Astrocyte of the spinal cord (primary cell): ENCODE measurements at places on chromosomes 7 and 10.

DNA sequence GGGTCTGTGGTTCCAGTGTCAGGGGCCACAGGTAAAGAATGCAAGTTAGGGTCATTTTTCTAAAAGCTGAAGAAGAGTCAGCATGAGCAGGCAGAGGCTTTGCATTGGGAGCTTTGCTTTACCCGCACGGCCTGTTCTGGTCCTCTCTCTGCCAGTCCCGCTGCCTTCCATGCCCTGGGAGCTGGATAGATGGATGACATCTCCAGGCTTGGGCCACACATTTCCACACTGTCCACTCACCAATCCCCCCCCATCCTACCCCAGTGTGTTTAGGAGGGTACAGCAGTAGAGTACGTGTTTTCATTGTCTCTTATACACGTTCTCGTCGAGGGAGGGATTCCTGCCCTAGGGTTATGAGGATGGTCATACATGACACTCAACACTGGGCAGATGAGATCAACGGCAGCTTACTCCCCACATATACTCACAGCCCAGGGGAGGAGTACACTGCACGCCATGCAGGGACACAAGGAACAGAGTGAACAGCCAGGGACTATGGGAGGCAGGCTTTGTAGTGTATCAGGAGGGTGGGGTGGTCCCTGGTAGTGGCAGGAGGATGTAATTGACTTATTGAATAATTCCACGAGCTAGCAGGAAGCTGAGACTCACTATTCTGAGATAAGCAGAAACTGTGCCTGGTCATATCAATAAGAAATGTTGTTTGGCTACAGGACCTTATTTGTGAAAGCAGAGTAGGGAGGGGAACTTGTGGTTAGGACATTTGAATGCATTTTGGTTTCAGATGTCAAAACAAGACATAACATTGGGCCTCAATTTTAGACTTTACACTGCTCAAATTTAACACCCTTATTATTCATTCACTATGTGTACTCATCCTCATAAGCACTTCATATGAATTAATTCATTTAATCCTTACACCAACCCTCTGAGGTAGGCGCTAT lies 36.6 kb downstream of the PLPP4 start:
- DNase-seq = no peak

DNA sequence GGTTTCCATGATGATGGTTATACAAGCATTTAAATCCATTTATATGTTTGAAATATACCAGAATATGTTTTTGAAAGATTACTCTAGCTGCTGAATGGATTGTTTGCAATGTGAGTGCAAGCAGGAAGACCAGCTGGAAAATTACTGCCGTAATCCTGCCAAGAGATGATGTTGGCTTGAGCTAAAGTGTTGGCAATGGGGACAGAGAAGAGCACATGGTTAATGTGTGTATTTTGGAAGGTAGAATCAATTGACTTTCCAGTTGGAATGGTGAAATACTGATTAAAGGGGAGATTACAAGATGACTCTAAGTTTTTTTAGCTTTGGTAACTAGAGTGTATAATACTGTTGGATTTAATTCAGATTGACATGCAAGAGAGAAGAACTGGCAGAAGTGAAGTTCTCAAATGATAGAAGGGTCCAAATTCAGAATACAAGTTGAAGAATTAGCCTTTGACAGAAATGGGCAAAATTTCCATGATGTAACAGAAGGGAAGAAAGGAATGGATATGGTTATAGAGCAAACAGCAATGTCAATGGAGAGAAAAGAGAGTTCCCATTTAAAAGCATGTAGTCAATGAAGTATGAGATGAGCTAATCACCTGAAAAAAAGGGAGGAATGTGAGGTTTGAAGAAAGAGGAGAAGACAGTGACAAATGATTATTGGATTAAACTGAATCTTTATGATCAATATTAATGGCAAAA lies 422.0 kb downstream of the CDC14C start:
- DNase-seq = no peak

DNA sequence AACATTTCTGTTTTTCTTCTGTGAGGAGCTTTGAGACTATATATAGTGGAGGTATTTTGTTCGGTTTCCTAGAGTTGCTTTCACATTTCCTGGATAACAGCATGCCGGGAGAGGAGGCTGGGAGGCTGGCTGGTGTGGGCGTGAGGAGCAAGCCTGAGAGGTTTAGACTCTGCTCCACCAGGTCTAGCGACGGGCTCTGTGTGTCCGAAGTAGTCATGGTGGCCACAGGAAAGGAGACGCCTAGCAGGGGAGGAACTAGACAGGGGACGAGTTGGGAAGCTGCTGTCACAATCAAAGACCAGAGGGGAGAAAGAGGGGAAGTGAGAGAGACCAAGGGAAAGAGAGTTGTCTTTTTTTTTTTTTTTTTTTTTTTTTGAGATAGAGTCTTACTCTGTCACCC lies 19.6 kb downstream of the PTPRE start:
- no peak for DNase-seq

DNA sequence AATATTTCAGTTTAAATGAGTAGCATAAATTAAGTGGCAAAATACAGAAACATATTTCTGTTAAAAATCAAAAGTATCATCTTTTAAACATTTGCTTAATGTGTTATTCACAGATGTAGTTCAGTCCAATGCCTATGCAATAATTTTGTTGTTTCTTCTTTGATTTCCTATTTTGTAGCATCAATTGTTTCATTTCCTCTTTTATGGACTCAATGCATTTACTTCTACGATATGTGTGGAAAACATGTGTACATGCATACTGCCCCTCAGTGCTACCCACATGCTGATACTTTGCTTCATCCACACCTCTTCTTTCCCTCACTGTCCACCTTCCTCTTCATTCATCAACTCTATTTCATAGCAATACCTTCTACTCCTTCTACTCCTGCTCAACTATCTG lies 108.1 kb downstream of the PTN start:
- no peak for DNase-seq

DNA sequence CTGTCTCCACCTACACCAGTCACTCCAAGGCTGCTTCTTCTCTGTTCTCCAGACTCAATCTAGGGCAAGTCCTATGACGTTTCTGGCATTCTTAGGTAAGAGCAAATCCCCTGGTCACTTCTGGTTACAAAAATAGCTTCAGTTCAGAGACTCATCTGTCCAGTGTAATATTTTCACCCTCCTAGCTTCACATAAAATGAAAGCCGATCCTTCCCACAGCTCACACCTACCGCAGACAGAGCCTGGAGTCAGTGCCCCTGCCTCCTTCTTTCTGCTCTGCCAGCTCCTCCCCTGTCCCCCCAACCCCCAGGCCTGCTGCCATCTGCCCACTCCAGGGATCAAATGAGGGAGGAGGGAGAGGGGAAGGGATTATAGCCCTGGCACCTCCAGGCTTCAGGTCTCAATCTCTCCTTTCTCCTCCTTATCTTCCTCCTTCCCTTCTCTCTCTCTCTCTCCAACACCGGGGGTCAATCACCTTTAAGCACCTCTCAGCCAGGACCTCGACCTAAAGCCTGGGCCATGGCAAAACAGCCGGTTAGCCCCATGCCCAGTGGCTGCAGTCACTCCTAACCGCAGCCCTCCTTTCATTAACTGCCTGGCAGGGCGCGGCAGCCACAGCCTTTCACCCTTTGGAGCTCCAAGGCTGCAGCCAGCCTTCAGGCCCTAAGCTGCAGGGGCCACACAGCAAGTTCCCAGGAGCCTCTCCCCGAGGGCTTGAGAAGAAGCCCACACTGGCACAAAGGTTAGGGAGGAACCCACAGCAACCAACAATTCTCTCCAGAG lies 292.6 kb upstream of the MGMT start:
- DNase-seq = no peak

GRCh38 chr10:110842326-110842904 lies 29.3 kb upstream of the PDCD4 start:
- no peak for DNase-seq

DNA sequence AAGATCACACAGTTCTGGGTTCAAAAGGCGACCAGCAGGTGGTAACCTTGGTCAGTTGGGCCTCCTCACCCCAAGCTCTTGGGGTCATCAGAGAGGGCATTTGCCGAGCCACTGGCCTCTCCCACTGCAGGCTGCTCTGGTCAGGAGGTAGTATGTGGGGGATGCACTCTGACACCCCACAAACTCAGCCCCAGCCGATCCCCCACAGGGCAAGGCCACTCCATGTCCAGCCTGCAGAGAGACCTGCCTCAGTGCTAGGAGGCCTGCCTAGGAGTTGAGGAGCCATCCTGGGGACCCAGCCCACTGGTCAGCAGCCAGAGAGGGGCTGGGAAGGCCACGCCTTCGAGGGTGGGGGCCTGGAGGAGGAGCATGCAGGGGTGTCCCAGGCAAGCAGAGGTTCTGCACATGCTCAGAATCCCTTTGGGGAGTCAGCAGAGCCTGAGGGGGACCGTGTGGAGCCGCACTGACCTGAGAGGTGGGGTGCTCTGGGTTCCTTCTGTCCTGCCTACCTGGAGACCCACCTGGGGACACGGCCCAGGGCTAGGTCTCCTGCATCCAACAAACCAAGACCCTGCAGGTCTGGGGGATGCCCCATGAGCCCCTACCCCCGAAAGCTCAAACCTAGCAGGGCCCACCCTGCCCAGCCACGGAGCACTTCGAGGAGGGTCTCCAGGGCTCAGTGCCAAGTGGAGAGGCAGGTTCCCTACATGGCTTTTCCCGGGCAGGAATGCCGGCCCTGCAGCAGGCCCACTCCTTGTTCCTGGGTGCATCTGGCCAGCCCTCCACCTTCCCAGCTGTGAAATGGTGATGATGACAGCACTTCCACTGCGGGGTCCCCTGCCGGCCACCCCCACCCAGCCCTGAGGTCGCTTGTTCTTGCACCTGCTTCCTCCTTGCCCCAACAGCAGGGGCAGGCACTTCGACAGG lies 58.5 kb downstream of the RASGEF1A start:
- DNase-seq = no peak

GRCh38 chr7:25325186-25325757 lies 97.0 kb upstream of the NPVF start:
- no peak for DNase-seq

- no peak for DNase-seq
Observed at GRCh38 chr10:132189810-132190422, 3.2 kb downstream of the DPYSL4 start.

- DNase-seq = no peak
Observed at GRCh38 chr7:94355454-94355853, 39.2 kb upstream of the COL1A2 start.

GRCh38 chr10:31602541-31603234 lies 283.7 kb downstream of the ZEB1 start:
- DNase-seq = peak; percentile 74
